ENCODE measurements at places on chromosomes 5 and 9. TPM values are rescaled to one million over a fixed set of nuclear protein-coding genes. Genes with fewer than 3 reads are reported as not detected.

GCNT1 gene
- 14.4 TPM for total RNA-seq

SOWAHA gene
- total RNA-seq = 0.18 TPM

NUTM2F gene
- not detected for total RNA-seq

STRBP gene
- 6.8 TPM for total RNA-seq

PGM5 gene
- 124 TPM for total RNA-seq

PRRT1B gene
- not detected for total RNA-seq

GRCh38 chr5:104130320-104130719, 567.7 kb upstream of the NUDT12 start:
- no peak for DNase-seq
- no peak overlapping the region for H3K27ac ChIP-seq
- no peaks in the 10 kb centered on the region for H3K4me1 ChIP-seq
- H3K36me3 ChIP-seq = no peaks in the 10 kb centered on the region
- no peaks in the 10 kb centered on the region for H3K27me3 ChIP-seq

DNA sequence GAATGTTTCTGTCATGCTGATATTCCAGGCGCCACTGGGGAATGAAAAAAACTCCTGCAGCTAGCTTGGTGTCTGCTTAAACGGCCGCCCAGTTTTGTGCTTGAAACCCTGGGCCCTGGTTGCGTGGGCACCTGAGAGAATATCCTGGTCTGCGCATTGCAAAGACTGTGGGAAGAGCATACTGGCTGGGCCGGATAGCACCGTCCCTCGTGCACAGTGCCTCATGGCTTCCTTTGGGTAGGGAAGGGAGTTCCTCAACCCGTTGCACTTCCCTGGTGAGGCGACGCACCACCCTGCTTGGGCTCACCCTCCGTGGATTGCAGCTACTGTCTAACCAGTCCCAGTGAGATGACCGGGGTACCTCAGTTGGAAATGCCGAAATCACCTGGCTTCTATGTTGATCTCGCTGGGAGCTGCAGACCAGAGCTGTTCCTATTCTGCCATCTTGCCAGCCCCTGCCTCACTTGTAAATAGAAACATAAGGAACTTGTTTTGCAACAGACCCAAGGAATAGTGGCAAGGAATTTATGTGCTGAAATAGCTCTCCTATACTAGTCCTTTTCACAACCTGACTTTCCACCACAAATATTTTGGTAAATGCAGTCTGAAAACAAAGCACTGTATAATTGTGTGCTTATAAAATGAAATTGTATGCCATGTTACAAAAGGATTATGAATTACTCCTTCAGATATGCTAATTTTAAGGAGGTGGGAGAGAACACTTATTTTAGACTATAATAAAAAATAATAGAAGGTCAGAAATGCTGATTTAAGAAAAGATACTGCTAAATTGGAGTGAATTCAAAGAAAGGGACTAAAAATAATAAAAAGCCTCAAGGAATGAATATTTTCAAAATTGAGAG, 90.3 kb downstream of the ADAMTSL1 start:
- no peaks in the 10 kb centered on the region for H3K36me3 ChIP-seq
- DNase-seq = no peak

DNA sequence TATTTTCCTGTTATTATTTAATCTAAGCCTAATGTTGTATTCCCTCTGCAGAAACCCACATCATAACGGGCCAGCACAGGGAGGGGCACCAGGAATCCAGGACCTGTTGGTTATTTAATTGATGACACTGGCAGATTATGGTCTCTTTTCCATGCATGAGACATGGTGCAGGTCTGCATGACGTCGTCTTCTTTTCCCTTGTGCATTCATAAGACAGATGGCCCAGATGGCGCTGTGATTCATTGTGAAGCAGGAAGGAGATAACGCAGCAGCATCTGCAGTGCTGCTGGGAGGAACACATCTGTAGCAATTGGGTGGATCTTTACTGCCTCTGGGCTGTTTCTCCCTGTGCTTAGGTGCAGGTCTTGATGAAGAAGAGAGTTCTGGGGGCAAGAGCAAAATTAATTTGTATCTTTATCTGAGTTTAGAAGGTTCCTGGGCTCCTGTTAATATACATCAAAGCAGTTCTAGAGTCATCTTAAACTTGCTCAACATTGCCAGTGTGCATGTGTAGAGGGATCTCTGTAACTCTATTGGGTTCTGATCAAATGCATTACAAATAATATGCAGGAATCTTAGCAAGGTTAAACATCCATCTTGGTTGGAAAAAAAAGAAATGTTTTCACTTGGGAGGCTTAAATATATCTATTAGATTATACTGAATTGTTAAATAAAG, 176.1 kb downstream of the PCSK1 start:
- no peaks in the 10 kb centered on the region for H3K27me3 ChIP-seq
- H3K4me3 ChIP-seq = no peak overlapping the region

GRCh38 chr5:95564450-95564849, 9.5 kb downstream of the ARSK start:
- H3K27me3 ChIP-seq = no peaks in the 10 kb centered on the region
- no peak overlapping the region for H3K4me3 ChIP-seq
- DNase-seq = no peak
- H3K4me1 ChIP-seq = no peaks in the 10 kb centered on the region
- H3K36me3 ChIP-seq = no peaks in the 10 kb centered on the region

DNA sequence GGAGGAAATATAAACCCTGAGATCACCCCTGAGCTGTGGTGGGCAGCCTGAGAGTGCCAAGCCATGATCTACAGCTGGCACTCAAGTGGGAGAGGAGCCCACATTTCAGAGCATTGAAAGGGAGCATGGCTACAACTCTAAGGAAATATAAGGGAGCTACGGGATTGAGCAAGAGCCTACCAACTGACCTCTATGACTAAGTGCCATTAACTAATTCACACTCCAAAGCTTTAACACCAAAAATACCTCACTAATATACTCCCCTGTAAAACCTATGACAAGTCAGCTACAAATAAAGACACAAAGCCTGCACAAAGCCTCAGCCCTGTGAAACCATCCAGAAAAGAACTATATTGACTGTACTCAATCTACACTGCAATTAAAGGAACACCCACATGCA, 286.8 kb upstream of the RPS23 start:
- H3K4me3 ChIP-seq = no peak overlapping the region
- peaks cover 9% of the 10 kb centered on the region for H3K4me1 ChIP-seq
- no peak overlapping the region for H3K27ac ChIP-seq
- H3K36me3 ChIP-seq = no peaks in the 10 kb centered on the region
- no peak for DNase-seq

DNA sequence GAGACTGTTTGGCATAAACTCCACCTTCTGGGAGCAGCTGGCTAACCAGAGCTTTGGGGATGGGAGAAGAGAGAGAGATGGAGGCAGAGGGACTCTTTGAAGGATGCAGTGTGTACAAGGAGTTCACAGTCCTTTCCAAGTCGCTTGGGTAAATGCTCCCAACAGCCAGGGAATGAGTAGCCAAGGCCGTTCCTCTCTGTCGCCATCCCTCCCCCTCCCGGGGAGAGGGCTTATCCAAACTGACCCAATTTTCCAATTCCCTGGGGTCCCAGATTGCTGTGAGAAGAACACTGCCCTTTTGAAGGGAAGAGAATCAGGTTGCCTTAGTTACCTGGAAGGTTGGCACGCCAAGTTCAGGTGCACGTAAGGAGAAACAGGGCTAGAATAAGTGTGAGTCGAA, 7.9 kb downstream of the WWC1 start:
- H3K4me3 ChIP-seq = no peak overlapping the region
- no peak overlapping the region for H3K27ac ChIP-seq
- no peaks in the 10 kb centered on the region for H3K27me3 ChIP-seq

- H3K4me3 ChIP-seq = no peak overlapping the region
- DNase-seq = no peak
- H3K36me3 ChIP-seq = no peaks in the 10 kb centered on the region
- no peak overlapping the region for H3K27ac ChIP-seq
- H3K27me3 ChIP-seq = no peaks in the 10 kb centered on the region
Measured at GRCh38 chr5:178429156-178429468, 161.1 kb downstream of the COL23A1 start.

GRCh38 chr5:1324719-1325190, 20.1 kb downstream of the CLPTM1L start:
- H3K4me3 ChIP-seq = no peak overlapping the region
- no peaks in the 10 kb centered on the region for H3K27me3 ChIP-seq
- no peaks in the 10 kb centered on the region for H3K4me1 ChIP-seq
- H3K36me3 ChIP-seq = peaks cover 15% of the 10 kb centered on the region
- peak; percentile 72 for DNase-seq
- H3K27ac ChIP-seq = no peak overlapping the region

DNA sequence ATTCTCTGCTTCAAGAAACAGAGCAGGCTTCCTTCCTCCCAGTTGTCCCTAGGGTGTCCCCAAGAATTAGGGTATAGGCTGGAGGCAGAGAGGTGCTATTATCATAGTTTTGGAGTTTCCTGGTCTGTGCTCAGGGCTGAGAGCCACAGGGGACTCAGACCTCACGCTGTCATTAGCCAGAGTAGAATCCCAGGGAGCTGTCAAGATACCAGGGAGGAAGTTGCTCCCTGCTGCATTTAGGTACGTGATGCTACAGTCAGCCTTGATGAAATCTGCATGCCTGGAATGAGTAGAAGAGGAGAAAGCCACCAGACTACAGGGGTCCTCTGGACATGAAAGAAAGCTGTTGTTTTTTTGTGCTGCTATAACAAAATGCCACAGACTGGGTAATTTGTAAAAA, 273.2 kb downstream of the SH3GL2 start:
- H3K4me1 ChIP-seq = no peaks in the 10 kb centered on the region
- H3K27ac ChIP-seq = no peak overlapping the region
- no peak for DNase-seq
- no peak overlapping the region for H3K4me3 ChIP-seq
- no peaks in the 10 kb centered on the region for H3K27me3 ChIP-seq

- DNase-seq = no peak
- H3K27me3 ChIP-seq = no peaks in the 10 kb centered on the region
- H3K36me3 ChIP-seq = no peaks in the 10 kb centered on the region
- H3K4me3 ChIP-seq = no peak overlapping the region
- H3K27ac ChIP-seq = no peak overlapping the region
Measured at GRCh38 chr9:81885602-81886001, 42.6 kb upstream of the SPATA31D4 start.

- H3K27me3 ChIP-seq = no peaks in the 10 kb centered on the region
- no peak overlapping the region for H3K4me3 ChIP-seq
- DNase-seq = no peak
- H3K4me1 ChIP-seq = peaks cover 4% of the 10 kb centered on the region
- H3K27ac ChIP-seq = peak overlapping the region; percentile 70
- no peaks in the 10 kb centered on the region for H3K36me3 ChIP-seq
Measured at GRCh38 chr5:122163121-122164069, 34.0 kb downstream of the ZNF474 start.

- no peaks in the 10 kb centered on the region for H3K27me3 ChIP-seq
- H3K4me3 ChIP-seq = no peak overlapping the region
- no peaks in the 10 kb centered on the region for H3K36me3 ChIP-seq
- no peaks in the 10 kb centered on the region for H3K4me1 ChIP-seq
- DNase-seq = no peak
Measured at GRCh38 chr9:34518110-34518616, 4.6 kb downstream of the ENHO start.

DNA sequence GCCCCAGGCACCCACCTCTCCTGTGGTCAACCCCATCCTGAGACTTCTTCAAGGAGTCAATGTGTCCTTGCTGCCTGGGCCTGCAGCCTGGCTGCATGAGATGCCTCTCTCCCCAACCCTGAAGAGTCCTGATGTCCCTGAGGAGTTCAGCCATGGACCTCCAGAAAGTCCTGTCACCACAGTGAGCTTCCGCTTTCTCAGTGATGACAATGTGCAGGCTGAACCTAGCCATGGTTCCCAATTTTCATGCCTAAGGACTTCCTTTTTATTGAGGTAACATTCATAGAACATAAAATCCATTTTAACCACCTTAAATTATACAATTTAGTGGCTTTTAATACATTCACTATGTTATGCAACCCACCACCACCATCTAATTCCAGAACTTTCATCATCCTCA, 29.1 kb downstream of the DAP start:
- no peaks in the 10 kb centered on the region for H3K4me1 ChIP-seq
- DNase-seq = no peak
- no peak overlapping the region for H3K27ac ChIP-seq
- H3K27me3 ChIP-seq = no peaks in the 10 kb centered on the region

DNA sequence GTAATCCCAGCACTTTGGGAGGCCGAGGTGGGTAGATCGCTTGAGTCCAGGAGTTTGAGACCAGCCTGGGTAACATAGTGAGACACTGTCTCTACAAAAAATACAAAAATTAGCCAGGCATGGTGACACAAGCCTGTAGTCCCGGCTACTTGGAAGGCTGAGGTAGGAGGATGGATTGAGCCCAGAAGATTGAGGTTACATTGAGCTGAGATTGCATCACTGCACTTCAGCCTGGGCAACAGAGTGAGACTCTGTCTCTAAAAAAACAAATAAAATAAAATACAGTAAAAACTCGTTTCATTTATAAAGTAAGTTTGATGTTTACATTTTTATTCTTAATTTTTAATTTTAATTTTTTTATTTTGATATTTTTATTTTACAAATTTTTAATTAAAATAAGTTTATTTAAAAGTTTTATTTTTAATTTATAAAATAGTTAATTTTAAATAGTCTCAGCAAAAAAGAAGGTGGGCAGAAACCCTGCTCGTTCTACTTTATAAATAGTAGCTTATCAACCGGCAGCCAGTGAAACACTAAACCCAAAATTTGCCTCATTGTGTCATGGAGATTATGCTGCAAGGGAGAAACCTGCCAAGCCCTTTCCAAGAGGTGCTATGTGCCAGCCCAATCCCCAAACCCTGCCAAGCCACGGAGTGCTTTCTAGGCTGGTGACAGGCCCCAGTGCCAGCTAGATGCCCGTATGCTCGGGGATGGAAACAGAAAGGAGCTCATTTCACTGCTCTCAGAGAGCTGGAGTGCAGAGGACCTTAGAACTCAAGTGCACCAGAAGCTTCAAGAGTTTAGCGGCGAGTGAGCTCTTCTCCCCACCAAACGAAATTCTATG, 38.9 kb downstream of the SERINC5 start:
- H3K36me3 ChIP-seq = no peaks in the 10 kb centered on the region
- no peaks in the 10 kb centered on the region for H3K4me1 ChIP-seq
- peak; percentile 88 for DNase-seq
- no peak overlapping the region for H3K4me3 ChIP-seq
- H3K27me3 ChIP-seq = no peaks in the 10 kb centered on the region

DNA sequence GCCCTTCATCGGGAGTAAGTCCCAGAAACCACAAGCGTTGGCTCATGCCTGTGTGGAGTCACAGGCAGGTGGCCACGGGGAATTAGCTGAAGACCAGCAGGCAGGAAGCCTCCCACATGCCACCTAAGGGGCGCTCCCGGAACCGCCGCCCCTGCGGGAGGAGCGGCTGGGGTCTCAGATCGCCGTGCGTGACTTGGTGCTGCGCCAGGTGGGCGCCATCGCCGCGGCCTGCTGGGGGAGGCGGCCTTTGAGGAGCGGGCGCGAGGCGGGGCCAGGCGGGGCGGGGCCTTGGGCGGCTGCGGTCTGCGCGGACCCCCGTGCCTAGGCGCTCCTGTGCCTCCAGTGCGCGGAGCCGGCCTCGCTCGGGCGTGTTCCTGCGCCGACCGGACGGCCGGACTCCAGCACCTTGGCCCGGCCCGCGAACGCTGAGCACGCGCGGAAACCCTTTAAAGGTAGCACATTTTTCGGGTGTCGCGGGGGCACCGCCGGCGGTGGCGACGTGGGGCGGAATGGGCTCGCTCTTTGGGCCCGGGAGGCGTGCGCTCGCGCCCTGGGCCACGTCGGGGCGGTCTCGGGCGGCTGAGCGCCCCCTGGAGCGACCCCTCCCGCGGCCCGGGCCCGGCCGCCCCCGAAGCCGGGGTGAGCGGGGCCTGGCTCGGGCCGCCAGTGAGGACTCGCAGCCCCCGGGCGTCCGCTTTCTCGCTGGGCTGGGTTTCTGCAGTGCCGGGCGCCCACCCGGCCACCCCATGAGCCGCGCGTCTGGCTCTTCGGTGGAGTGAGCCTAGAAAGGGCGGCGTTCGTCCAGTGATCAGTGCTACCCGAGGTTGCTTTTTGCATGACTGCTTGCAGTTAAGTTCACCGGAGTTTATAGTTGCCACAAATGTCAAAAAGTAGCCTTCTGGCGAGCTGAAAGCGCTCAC, 24.5 kb downstream of the LECT2 start:
- H3K27me3 ChIP-seq = no peaks in the 10 kb centered on the region
- H3K36me3 ChIP-seq = no peaks in the 10 kb centered on the region
- no peak overlapping the region for H3K27ac ChIP-seq
- H3K4me3 ChIP-seq = no peak overlapping the region
